ENCODE measurements at places on chromosomes 7 and 10.

- DNase-seq: no peak
These were observed 47.9 kb downstream of the VWA2 start for GRCh38 chr10:114286921-114287320.

GRCh38 chr7:22469371-22470143 lies 30.4 kb downstream of the STEAP1B start:
- DNase-seq: no peak

GRCh38 chr7:90965211-90965610 lies 299.0 kb upstream of the FZD1 start:
- DNase-seq: peak; percentile 13

GRCh38 chr10:84177541-84178141 lies 4.0 kb downstream of the GPR15LG start:
- no peak for DNase-seq

DNA sequence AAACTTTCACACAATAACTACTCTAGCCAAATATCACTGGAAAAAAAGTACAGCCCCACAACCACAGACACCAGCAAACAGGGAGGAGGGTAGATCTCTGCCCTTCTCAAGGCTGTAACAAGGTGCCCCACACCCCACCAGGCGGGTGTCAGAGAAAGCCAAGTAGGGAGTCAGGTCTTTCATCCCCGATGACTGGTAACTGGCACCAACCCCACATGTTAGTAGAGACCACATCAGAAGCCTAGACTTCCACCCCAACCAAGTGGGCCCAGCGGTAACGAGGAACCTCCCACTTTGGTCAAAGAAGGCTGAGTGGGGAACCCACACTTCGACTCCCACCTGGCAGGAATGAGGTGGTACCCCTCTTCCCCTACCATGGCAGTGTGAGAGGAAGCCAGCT lies 16.4 kb upstream of the RUFY2 start:
- no peak for DNase-seq

- no peak for DNase-seq
These were observed 41.7 kb upstream of the TOMM7 start for GRCh38 chr7:22864301-22864700.

DNA sequence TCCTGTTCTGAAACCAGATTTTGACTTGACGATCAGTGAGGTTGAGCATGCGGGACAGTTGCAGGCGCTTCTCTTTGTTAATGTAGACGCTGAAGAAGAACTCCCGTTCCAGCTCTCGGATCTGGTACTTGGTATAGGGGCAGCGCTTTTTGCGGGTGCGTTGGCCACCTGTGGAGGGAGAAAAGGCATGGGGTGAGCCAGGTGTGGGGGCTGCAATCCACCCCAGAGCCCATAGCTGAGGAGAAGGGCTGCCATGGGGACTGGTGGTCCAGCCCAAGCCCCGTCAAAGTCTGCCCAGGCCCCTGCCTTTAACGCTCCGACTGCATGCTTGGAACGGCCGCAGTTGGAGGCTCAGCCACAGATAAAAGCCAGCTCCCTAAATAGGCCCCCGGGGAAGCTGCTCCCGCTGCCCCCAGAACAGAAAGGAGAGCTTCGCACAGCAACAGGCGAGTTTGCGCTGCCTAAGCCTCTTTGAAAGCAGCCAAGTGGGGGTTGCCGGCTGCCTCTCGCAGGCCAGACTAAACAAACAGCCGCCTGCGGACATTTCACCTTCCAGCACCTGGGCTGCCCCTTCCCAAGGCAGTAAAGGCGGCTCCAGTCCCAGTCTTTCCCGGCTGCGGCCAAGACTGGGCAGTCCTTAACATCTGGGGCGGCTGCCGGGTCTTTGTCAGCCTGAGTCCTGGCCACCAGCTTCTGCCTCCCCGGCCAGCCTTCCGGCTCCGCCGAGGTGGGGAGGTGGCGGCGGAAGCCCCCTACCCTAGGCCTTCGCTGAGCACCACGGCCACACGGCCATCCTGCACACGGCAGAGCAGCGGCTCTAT lies 2.0 kb downstream of the HOXA11 start:
- peak; percentile 86 for DNase-seq

- DNase-seq: no peak
These were observed 63.4 kb downstream of the CRPPA start for GRCh38 chr7:16357921-16358320.

GRCh38 chr7:47480576-47481538 lies 101.1 kb downstream of the TNS3 start:
- no peak for DNase-seq

GRCh38 chr10:106959521-106959920 lies 205.0 kb downstream of the SORCS1 start:
- DNase-seq: no peak

DNA sequence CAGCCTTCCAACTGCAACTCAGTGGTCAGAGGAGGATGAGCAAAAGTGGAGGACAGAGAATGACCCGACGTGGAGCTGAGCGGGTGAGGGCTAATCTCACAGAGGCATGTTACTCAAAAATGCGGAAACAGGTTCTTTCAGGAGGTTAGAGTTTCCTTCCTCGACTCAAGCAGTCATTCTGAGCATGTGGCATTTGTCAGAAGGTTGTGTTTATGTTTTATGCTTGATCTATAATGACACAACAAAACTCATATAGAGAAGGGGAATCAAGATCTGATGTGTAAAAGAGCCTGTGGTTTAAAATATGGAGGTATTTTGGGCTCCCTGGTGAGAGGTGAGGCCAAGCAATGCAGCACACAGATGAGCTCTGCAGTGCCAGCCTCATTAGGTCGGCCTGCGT lies 311.4 kb downstream of the ADARB2 start:
- no peak for DNase-seq

- DNase-seq: peak; percentile 70
These were observed 241.5 kb downstream of the WDR37 start for GRCh38 chr10:1297566-1298301.

DNA sequence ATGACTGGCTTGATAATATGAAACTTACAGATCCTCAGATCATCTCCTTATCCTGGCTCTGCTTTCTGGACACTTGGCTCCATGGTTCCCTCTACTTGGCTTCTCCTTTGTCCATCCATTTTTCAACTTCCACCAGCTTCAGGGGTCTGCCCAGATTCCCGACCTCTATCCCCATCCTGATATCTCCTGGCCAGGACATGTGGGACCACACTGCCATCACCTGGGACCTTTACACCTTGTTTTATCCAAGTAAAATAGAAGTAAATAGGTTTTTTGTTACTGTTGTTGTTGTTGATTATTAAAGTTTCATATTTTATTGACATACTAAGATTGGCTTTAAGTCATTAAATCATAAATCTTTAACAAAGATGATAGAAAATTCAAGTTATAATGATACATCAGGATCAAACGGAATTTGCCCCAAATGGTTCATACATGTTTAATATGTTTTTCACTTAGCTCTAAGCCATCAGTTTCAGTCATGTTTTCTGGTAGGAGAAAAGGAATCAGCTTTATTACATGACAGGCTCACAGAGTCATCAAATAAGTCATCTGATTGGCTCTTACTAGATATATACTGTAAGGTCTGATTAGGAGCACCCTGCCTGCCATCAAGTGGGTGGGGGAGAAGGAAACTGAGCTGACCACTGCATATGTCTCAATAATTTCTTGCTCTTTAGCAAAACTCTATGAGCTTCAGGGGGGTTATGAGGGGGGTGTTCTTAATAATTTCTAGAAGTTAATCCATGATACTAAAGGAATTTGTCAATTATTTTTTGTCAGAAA lies 111.5 kb upstream of the AHR start:
- DNase-seq: peak; percentile 17

- DNase-seq: no peak
These were observed 16.0 kb upstream of the PPIF start for GRCh38 chr10:79331226-79331625.

GRCh38 chr10:126673565-126673964 lies 3.1 kb upstream of the C10orf90 start:
- DNase-seq: no peak

DNA sequence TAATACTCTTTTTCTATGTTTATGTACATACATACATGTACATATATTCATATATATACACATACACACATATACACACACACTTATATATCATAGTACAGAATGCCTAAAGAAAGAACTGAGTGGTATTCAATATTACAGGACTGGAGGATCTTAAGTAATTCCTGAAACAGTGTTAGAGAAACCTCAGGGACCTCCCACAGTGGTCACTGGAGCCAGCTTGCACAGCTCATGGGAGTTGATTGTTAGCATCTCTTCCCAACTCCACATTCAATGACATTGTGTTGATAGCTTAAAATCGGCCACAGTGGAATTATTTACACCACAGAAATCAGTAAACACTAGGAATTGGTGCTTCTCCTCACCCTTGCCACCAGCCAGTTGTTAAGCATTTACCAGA lies 6.0 kb downstream of the LRRC17 start:
- no peak for DNase-seq

- no peak for DNase-seq
These were observed 9.6 kb downstream of the KLHDC10 start for GRCh38 chr7:130079846-130080394.

GRCh38 chr10:113071446-113071845 lies 121.4 kb downstream of the TCF7L2 start:
- peak; percentile 87 for DNase-seq
